MV-4-11 (cell line): ENCODE measurements at places on chromosomes 16 and 17.

- DNase-seq = no peak
Observed at GRCh38 chr17:28128779-28129178, 86.3 kb downstream of the NLK start.

DNA sequence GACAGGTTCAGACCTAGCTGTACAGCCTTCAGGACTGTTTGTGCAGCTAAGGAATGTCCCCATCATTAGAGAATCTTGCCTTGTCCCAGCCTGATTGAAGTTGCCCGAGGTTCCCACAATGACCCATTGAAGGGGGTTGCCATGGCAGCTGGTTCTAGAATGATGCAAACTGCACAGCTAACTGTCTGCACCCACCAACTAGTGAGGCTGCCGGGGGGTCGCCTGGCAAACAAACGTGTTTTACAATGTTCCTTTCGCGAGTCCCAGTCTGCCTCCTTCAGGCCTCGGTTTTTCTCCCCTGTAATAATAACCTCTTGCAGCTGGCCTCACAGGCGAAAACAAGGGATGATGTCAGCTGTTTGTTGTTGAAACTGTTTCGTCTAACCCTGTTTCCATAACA is 5.5 kb downstream of the C16orf96 start:
- no peak for DNase-seq

DNA sequence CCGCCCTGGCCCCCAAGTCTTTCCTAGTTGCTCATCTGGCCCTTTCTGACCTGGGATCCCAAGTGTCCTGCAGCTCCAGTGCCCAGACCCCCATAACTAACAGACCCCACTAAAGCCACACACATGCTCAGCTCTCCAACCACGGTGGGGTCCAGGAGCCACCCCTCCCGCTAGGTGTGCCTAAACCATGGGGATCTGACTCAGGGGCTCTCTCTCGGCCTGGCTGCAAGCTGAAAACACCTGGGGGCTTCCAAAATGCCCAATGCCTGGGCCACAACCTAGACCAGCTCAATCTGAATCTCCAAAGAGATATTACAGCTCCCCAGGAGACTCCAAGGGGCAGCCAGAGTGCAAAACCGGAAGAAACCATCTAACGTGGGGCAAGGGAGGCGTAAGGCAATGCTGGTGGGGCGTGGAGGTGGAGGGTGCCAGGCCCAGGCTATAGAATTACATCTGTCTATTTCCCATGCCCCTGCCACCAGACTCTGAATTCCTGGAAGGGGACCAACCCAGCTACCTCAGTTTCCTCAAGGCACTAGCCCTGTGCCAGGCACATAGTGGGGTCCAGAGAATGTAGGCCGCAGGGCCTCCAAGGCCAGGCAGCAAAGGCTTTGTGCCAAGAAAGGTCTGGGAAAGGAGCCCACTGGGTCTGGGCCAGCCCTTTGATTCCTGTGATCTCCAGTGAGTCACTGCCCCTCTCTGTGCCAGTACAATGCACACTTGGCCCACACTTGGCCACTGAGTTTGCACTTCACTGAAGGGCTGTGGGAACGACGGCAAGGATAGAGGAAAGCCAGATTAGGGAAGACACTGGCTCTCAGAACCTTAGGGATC is 3.3 kb downstream of the CD2BP2 start:
- DNase-seq = no peak

GRCh38 chr16:17083628-17084027 is 387.1 kb downstream of the XYLT1 start:
- DNase-seq = no peak

GRCh38 chr16:535446-536405 is 8.2 kb downstream of the CAPN15 start:
- peak; percentile 60 for DNase-seq
